NCI-H748 treated with DMSO at 0.1 percent for 48 hours (cell line): ENCODE measurements at places on chromosomes 1 and 21.

GRCh38 chr1:86062453-86062852 lies 94.1 kb downstream of the COL24A1 start:
- no peak for DNase-seq

- DNase-seq = no peak
These were observed 139.8 kb downstream of the NCAM2 start for GRCh38 chr21:21137986-21138385.

DNA sequence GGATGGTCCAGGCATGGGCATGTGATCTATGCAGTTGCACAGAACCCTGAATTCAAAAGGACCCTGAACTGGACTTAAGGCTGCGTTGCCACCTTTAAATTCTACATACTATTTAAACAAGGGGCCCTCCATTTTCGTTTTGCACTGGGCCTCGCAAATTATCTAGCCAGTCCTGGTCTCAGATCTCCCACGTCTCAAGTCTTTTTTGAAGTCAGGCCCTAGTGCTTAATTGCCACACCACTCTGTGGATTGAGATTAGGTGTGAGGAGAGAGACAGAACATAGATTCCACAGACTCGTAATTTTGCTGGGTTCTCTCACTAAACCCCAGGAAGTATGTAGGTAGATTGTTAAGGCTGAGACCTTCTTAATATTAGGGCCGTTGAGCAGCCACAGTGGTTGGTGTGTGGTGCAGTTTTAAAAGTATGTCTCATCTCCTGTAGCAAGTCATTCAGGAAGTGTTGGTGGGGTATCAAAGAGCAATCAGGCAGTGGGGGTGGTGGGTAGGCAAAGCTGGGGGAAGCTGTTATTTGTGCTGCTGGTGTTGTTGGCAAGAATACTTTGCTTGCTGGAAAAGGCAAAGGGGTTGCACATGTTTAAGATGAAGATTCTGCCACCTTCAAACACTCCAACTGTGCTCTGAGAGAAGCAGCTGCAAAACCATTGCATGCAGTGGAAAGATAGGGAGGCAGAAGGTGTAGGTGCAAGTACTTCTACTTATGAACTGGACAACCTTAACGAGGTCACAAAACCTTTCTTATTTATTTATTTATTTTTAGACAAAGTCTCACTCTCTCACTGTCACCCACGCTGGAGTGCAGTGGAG lies 11.2 kb downstream of the CD84 start:
- no peak for DNase-seq

- DNase-seq = no peak
These were observed 463 bp downstream of the IL12RB2 start for GRCh38 chr1:67308136-67308535.

- DNase-seq = no peak
These were observed 31.5 kb upstream of the LRP8 start for GRCh38 chr1:53359225-53359933.

DNA sequence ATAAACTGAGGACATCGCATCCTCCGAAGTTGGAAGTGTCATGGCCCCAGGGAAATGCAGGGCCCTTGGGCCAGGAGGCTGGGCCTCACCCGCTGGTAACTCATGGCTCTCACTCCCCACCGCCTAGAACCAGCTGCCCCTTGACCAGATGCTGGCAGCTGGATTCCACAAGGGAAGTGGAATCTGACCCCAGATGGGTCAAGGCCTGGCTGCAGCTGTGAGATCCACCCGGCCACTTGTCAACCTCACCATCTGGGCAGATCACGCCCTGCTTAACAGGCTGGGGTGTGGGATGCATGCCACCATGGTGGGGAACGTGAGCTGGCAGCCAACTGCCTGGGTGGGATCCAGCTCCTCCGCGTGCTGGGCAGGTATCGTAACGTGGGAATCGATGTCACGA lies 25.5 kb downstream of the KCNAB2 start:
- no peak for DNase-seq

DNA sequence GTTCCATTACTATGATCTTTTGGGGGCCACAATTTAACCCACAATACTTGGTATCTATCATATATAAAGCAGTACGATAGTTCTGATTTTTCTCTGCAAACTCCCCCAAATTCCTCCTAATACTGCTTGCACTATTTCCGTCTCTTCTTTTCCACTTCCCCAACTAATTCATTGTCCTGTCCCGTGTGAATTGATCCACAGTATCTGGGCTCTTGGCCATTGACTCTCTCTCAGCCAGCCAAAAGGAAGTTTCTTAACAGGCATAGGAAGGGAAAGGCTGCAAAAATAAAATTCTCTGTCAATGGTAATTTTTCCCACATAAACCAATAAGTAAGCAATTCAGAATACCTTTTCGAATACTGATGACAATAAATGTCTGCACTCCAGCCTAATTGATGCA lies 91.7 kb upstream of the DSCAM start:
- DNase-seq = no peak

DNA sequence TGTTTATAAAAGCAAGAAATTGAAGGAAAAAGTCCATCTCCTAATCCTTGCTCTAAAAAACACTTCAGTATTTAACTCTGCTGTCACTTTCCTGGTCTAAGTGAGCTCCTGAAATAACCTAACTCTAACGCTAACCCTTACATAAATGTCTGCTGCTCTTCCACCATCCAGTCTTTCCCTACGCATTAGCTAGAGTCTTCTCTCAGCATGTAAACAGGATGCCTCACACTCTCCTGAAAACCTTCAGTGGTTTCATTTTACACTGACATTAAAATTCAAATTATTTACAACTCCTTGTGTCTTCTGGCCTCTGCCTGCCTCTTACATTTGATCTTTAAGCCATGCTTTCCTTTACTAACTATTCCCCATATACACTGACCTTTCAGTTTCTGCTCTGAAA lies 697.6 kb upstream of the CXADR start:
- no peak for DNase-seq

GRCh38 chr21:35537604-35538003 lies 488.5 kb upstream of the RUNX1 start:
- no peak for DNase-seq

GRCh38 chr1:216448011-216448510 lies 24.8 kb upstream of the USH2A start:
- DNase-seq = no peak

DNA sequence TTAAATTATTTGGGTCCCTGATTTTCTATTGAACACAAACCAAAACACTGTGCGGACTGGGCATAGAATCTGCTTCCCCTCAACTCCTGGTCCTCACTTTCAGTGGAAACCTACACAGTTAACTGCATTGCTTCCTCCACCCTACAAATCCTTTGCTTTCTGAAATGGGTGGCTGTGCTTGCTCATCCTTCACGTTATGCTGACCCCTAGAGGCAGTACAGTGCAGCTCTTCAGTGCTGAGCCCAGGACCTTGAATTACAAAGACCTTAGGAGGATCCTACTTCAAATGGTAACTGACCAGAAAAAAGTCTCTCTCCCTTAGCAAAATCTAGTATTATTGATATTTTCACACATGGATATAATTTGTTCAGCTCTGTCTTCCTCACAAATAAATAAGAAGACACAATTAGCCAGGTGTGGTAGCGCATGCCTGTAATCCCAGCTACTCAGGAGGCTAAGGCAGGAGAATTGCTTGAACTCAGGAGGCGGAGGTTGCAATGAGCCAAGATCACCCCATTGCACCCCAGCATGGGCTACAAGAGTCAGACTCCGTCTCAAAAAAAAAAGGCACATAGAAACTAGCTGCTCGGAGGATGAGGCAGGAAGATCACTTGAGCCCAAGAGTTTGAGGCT lies 63.4 kb upstream of the L1TD1 start:
- DNase-seq = peak; percentile 30

- DNase-seq = no peak
These were observed 5.4 kb upstream of the TRPM2 start for GRCh38 chr21:44347911-44348451.

- peak; percentile 69 for DNase-seq
These were observed 242.3 kb downstream of the LMX1A start for GRCh38 chr1:165114022-165114888.

GRCh38 chr1:203338335-203339036 lies 12.4 kb downstream of the FMOD start:
- DNase-seq = peak; percentile 25

GRCh38 chr1:16340673-16341072 lies 11.6 kb downstream of the FBXO42 start:
- DNase-seq = no peak

GRCh38 chr1:4494558-4494957 lies 159.9 kb upstream of the AJAP1 start:
- DNase-seq = no peak

- no peak for DNase-seq
These were observed 96.4 kb downstream of the MIS18A start for GRCh38 chr21:32182449-32182848.

DNA sequence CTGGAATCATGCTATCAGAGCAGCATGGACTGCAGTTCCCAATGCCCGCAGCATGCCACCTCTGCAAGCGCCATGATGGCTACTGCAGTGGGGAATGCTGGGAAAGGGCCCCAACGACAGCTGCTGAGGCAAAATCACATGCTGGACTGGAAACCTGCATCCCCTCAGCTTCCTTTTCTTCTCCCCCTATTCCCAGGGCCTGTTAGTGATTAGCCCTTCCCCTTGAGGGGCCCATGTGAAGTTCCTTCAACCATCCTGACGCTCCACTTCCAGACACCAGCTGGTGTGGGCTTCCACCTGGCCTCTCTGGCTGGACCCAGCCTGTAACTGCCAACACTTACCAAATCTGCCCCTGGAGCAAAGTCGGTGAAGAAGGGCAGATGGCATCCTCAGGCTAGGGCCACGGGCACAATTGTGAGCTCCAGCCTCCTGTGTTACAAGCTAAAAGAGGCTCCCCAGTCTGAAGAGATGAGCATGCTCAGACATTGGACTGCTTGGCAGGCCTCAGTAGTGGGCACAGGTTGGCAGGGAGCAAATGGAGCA lies 22.1 kb upstream of the SDC3 start:
- DNase-seq = no peak

DNA sequence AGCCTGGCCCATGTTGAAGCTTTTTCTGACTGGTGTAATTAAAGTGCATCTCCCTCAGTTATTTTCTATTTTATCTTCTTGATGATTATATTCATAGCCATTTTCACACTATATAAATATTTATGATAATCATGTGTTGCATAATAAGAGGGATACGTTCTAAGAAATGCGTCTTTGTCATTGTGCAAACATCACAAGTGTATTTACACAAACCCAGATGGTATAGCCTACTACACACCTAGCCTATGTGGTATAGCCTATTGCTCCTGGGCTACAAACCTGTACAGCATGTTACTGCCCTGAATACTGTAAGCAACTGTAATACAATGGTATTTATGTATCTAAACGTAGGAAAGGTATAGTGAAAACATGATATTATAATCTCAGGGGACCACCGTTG lies 88.1 kb downstream of the BACH1 start:
- peak; percentile 25 for DNase-seq

- no peak for DNase-seq
These were observed 88.8 kb downstream of the CDC14A start for GRCh38 chr1:100441146-100441545.

DNA sequence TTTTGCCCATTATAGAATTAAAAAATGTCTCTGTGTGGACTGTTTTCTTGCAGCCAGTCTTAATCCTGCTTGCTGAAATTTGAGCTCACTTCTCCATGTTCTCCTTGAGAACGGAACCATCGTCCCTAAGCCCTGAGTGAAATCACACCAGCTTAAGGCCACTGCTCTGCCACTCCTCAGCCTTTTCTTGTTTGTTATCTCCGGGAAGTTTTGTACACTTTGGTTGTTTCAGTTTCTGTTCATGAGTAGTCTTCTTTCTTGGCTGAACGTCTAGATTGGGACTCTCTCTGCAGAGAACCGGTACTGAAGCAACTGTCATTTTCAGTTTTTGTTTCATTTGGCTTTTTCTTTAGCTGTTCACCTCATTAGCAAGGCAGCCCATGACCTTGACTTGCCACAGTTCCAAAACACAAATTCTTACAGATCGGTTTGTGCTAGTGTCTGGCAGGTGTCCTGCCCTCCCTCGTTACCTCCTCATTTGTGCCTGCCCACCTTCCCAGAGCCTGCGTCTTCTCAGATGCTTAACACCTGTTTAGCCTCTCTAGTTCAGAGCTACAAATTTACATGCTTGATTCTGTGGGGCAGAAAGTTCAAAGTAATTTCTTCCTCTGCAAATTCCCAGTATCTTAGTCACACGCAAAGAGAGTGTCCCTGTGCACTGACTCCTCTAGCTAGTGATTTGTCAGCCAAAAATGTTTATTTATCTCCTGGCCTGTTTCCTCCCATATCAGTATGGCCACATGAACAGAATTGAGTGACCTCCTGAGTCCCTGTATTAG lies 12.4 kb downstream of the PSEN2 start:
- DNase-seq = no peak

GRCh38 chr1:206787891-206788290 lies 15.6 kb upstream of the IL10 start:
- DNase-seq = no peak

DNA sequence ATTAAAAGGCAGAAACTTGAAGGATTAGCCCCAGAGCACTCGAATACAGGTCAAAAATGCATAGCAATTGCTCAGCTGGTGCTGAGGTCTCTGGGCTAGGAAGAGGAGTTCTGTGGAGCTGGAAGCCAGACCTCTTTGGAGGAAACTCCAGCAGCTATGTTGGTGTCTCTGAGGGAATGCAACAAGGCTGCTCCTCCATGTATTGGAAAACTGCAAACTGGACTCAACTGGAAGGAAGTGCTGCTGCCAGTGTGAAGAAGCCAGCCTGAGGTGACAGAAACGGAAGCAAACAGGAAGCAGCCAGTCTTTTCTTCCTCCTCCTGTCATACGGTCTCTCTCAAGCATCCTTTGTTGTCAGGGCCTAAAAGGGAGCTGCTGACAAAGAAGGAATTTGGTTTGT lies 233.4 kb upstream of the FGGY start:
- DNase-seq = no peak

DNA sequence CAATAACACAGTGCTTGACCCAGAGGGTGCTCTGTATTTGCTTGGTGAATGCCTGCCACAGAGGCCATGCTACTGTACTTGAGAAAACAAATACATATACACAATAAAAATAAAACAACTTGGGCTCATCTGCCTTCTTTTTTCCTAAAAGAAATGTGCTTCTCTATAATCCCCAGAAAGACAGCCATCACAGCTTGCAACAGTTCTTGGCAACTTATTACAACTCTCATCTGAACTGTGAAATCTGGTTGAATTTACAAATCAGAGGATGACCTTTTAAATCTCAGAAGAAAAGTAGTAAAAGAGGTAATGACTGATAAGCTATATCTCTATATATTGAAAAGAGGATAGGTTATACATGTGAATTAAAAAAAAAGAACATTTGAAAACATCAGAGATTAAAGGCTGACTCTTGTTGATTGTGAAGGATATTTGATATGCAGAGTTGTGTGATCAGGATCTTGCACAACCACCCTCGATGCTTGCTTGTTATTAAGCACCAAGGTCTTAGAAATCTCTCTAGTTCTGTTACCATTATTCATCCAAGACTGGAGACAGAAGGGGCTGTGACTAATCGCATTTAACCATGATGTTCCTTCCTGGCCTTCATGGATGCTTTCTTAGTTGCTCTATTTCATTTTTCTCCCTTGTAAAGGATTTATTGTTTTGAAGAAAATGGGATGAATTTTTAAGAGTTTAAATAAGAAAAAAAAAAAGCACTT lies 213.4 kb downstream of the APP start:
- no peak for DNase-seq

DNA sequence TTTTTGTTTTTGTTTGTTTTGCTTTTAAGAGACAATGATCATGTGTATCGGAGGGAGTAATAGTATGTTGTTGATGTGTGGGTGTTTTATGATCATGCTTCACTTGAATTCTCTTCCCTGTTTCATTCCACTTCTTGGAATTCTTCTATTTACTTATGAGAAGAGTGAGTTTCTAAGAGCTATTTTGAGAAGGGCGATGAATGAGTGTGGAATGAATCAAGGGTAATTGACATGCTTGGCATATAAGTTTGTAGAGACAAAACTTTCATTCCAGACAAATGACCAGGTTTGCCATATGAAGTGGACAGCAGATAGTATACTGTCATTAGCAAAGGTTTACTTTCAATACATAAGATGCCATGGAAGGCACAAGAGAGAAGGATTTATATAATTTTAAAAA lies 42.3 kb upstream of the PDC start:
- DNase-seq = no peak
